Pulmonary artery endothelial cell (primary cell): ENCODE measurements at places on chromosomes 7 and 10. TPM values are rescaled to one million over a fixed set of nuclear protein-coding genes. Genes with fewer than 3 reads are reported as not detected.

KCNH2 gene
- total RNA-seq, result 0.07 TPM in 1 of 2 replicates, not detected in the other

- DNase-seq, result no peak
Measured at GRCh38 chr10:90912174-90912573, 8.7 kb downstream of the ANKRD1 start.

- DNase-seq, result no peak
Measured at GRCh38 chr10:46285300-46285699, 1.5 kb upstream of the ANTXRL start.

DNA sequence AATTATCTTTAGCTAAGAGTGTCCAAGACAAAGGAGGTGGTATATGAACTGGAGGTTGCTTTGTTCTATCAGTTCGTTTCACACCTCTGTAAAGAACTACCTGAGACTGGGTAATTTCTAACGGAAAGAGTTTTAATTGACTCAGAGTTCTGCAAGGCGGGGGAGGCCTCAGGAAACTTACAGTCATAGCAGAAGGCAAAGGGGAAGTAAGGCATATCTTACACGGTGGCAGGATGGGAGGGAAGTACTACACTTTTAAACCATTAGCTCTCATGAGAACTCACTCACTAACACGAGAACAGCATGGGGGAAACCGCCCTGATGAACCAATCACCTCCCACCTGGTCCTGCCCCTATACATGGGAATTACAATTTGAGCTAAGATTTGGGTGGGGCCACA, 1202.3 kb upstream of the LRRTM3 start:
- no peak for DNase-seq

DNA sequence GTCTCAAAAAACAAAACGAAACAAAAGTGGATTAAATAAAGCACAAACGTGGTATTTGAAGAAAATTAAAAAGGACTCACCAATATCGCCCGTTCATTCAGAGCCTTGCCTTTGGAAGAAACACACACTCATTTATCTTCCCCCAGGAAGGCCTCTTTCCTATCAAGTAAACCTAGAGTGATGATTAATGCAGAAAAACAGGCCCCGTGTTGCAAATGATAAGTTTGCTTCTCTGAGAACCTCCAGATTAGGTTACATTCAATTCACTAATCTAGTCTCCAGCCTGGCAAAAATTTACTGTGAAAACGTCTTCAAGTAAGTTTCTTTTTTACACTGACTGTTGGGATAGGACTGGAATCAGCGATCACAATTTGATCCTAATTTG, 78.0 kb upstream of the C1GALT1 start:
- DNase-seq, result no peak

DNA sequence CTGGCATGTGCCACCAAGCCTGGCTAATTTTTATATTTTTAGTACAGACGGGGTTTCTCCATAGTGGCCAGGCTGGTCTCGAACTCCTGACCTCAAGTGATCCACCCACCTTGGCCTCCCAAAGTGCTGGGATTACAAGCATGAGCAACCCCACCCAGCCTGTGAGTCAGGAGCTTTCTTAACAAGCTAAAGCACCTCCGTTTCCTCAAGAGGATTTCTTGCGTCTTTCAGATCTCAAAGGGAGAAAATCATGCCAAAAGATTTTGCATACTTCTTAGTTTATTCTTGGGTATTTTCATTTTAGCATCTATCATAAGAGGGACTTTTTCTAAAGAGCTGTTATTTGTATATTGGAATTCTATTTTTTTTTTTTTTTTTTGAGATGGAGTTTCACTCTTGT, 47.9 kb upstream of the FOXK1 start:
- DNase-seq, result no peak

- no peak for DNase-seq
Measured at GRCh38 chr7:116477625-116478024, 21.9 kb upstream of the CAV2 start.

- no peak for DNase-seq
Measured at GRCh38 chr10:124105594-124105993, 12.2 kb upstream of the CHST15 start.

DNA sequence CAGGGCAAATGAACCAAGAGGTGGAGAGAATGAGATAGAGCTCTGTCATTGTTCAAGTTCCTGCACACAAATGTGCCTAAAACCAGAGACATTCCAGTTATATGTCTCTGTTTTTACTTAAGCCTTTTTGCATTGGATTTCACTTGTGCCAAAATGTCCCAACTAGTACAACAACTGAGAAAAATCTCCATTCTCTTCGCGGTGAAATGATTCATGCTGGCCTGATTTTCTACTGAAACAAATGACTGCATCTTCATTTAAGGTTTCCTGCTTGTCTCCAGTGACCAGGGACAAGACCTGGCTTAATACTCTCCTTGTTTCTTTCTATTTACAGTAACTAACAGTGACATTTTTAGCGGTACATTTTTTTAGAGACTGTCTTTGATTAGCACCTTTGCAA, 714.9 kb downstream of the KCNMA1 start:
- no peak for DNase-seq

DNA sequence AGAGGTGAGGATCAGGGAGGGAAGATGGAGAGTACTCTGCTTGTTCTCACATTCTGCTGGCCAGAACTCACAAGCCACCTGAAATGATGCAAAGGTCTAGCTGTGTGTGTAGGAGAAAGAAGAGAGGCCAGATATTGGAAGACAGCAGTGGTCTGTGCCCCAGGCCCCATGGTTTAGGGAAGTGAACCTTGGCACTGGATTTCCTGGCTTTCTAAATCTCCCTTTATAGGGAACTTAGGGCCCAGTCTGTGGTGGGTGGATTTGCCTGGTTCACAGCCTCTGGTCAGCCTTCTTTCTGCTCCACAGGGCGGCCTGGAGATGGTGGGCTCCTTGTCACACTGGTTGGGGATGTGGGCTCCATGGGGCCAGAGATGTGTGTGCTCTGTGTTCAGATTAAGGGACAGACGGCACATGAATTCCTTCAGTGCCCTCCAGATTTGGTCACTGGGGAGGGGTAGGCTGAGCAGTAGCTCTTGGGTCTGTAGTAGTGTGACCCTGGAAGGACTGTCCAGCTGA, 9.5 kb upstream of the SH2D4B start:
- no peak for DNase-seq

GRCh38 chr10:29917311-29917710, 142.1 kb downstream of the JCAD start:
- peak; percentile 36 for DNase-seq
